Cerebellar nuclear complex (tissue), 1 donor: ENCODE measurements at places on chromosomes 6 and 20.

- no peak for DNase-seq
These were observed 231.6 kb downstream of the TFAP2B start for GRCh38 chr6:51049983-51050877.

DNA sequence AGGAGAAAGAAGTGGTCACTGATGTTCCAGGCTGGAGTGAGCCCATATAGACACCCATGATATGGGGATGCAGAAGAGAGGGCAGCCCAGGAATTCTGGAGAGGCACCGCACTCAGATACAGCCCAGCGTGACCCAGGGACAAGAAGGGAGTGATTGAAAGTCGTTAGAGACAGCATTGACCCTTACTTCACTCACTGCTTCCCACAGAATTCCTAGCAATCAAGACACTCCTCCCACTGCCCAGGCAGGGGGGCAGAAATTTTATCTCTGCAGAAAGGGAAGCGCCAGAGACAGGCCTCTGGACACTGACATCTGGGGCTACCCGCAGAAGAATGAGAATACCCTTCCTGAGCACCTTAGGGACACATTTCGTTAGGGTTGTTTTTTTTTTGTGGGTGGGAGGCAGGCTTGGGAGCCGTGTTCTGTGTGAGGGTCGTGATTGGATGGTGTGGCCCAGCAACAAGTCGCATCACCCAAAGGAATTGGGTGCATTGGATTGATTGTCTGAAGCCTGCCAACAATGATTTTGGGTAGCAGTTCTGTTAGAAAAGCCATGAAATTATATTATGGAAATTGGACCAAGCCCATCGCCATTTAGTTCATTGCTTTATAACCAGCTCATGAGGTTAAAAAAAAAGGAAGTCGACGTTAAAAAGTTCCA, 45.9 kb upstream of the MAP3K4 start:
- no peak for DNase-seq

DNA sequence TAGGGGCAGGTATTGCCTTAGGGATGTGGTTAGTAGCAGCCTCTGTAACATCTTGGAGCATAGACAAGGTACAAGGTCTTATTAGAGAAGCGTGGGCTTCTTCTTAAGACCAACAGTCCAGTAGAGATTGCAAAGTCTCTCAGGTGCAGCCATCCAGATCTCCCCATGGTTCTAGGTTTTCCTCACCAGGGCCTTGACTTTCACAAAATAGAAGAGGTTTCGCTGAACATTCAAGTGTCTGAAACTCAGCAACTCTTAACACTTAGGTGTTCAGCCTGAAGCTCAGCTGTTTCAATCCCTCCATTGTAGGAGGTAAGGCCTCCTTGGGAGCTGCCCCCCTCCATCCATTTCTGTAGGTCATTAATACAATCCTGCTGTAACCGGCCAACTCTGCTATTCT, 44.4 kb downstream of the GOPC start:
- DNase-seq, result no peak

- no peak for DNase-seq
These were observed 55.8 kb upstream of the HIVEP2 start for GRCh38 chr6:143000811-143001210.

GRCh38 chr6:26316291-26316690, 48.7 kb upstream of the BTN3A2 start:
- DNase-seq, result no peak

GRCh38 chr20:44866703-44867335, 18.7 kb upstream of the YWHAB start:
- DNase-seq, result no peak

DNA sequence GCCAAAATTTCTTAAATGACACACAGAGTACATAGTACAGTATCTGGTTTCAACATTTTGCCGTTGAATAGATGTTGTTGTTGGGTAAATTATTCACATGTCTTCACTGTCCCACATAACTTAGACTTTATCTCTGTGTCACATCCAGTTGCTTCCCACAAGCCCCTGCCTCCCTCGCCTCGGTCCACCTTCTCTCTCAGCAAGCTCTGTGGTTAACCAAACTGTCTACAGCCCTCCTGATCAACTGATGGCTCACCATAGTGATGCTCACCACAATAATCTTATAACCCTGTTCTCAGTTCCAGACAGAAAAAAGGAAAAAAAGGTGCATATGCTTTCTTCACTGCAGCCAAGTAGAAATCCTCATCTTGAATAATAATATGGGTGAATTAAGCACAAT, 23.0 kb downstream of the IL17F start:
- no peak for DNase-seq

GRCh38 chr6:145028144-145028818, 707.0 kb downstream of the EPM2A start:
- DNase-seq, result no peak

DNA sequence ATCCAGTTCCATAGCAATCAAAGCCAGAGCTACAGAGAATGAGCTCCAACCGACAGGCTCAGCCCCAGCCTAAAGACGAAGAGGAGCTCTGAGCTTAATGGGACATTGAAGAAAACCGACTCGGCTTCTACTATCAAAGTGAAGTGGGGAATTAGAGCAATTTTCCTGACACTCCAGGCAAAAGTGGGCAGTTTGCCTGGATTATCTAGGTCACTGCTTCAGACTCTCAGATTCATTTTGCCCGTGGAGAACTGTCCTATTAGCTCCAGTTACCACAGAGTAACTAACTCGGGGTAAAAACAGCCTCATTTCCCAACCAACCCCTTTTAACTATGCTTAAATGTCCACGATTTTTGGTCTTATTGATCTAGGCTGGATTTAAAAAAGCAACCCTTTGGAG, 592.1 kb upstream of the NRSN1 start:
- no peak for DNase-seq

GRCh38 chr20:47063407-47063806, 168.8 kb downstream of the EYA2 start:
- DNase-seq, result no peak

DNA sequence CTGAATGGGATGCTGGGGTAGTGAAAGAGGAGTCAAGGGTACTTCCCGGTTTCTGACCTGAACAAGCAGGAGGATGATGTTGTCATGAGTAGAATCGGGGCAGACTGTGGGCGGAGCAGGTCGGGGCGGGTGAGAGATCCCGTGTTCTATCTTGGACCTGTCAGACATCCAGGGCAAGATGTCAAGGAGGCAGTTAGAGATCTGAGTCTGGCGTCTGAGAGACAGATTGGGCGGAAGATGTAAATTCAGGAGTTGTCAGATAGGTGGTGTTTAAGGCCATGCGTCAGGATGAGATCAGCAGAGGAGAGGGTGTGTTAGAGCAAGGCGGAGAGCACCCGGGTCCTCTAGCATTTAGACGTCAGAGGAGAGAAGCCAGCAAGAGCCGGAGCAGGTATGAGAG, 115.5 kb downstream of the DLGAP4 start:
- no peak for DNase-seq

GRCh38 chr20:16606468-16607070, 33.3 kb upstream of the KIF16B start:
- DNase-seq, result no peak

DNA sequence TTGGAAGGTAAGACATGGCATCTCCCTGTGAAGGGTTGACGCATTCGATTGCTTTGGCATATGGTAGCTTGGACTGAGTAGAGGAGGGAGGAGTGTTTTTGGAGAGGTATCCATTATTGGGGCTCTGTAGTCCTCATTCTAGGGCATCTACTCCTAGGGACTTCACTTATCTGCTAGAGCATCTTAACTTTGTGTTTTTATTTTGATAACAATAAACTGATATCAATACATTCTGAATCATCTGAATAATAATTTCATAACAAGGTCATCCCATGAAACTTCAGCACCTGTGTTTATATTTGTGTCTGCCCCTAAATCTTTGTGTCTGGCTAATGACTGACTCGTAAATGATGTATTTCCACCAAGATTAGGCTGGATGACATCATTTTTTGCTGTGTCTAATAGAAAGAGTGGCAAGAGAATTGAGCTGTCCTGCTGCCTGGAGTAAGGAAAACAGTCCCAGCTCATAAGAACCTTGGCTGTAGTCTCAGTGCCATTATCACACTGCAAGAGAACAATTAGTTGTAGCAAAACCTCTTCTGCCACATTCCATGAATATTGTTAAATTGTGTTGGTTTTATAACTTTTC, 288.5 kb downstream of the PRL start:
- no peak for DNase-seq

GRCh38 chr20:54167909-54168872, 5.6 kb downstream of the CYP24A1 start:
- DNase-seq, result no peak

DNA sequence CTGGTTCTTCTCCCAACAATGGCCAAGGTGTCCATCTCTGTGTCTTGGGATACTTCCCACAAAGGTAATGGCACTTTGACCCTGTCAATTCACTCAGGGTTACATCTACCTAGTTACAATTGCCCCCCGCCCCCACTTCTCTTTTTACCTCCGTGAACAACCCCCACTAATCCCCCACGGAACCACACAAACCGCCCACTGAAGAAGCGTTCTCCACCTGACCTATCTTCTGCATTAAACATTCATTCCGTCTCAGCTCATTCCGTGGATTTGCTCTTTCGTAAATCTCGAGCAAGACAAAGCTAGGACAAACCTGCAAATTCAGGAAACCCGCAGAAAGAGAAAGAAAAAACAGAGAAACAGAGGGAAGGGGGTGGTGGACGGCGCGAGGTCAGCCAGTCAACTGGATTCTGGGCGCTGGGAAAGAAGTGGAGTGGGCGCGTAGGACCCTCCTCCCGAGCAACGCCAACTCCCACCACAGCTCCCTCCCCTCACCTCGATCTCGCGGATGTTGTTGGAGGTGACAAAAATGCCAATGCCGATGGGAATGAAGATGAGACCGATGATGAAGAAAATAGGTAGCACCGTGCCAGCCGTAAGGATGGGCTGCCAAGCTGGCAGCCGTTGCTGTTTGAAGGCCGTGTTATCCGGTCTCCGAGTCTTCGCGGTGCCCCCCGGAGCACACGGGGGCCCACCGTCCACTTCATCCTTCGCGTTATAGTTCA, 523 bp downstream of the TMEM30A start:
- no peak for DNase-seq

GRCh38 chr6:105223242-105223641, 43.4 kb upstream of the POPDC3 start:
- DNase-seq, result no peak

DNA sequence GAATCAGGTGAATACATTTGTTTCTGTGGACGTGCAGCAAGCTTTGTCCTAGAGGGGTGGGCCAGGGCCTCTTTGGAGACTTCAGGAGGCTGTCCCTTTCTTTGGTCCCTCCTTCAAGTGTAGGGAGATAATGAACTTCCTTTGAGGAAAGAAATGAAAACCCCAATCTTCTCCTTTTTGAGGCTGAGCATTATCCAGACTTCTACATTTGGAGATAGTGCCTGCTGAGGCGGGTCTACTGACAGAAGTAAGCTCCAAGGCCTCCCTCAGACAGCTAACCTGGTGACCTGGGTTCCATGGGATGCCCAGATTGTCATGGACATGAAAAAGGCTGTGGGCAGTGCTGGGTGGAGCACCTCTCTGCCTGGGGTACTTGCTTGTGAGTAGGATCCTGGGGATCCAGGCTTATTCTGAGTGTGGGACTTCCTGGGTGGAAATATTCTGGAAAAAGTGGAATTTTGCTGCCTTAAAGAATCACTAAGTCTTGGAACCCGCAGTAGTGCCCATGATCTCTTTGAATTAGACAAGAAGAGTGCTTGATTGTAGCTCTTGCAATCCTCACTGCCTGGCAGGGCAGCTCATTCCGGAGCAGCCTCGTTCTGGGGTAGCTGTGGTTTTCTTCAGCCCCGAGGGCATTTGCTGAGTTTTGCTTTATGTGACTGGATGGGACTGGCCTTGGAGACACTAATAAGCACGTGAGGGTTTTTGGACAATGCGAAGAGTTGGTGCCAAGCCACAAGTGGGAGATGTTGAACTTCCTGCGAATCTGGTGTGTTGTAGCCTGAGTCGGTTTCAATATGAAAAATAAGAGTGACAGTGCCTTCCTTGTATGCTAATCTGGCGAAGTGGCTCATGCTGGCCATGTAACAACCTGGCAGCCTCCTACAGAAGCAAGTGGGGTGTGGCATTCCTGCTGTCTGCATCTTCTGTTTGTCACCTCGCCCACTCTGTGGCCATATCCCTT, 28.1 kb downstream of the SNRNP48 start:
- no peak for DNase-seq

- DNase-seq, result no peak
These were observed 11.7 kb downstream of the MMP24 start for GRCh38 chr20:35238170-35238569.

- DNase-seq, result no peak
These were observed 64.1 kb upstream of the CLVS2 start for GRCh38 chr6:122931916-122932315.

- DNase-seq, result no peak
These were observed 4.7 kb upstream of the MICAL1 start for GRCh38 chr6:109460161-109460829.

DNA sequence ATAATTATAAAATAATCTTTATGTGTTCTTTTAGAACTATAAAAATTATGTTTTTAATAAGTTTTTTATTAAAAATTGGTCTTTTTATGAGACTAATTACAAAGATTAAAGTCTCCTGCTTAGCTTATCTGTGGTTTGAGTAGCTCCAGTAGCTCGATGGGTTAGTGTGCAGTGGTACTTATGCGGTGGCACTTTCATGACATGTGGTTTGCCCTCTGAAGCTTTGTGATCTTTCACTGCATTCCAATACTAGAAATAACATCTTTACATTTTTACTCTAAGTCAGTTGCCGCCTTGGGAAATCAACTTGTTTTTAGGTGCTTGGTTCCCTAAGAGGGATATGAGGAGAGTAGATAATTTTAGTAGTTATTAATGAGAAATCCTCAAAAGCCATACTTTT, 699.5 kb upstream of the FLRT3 start:
- no peak for DNase-seq

DNA sequence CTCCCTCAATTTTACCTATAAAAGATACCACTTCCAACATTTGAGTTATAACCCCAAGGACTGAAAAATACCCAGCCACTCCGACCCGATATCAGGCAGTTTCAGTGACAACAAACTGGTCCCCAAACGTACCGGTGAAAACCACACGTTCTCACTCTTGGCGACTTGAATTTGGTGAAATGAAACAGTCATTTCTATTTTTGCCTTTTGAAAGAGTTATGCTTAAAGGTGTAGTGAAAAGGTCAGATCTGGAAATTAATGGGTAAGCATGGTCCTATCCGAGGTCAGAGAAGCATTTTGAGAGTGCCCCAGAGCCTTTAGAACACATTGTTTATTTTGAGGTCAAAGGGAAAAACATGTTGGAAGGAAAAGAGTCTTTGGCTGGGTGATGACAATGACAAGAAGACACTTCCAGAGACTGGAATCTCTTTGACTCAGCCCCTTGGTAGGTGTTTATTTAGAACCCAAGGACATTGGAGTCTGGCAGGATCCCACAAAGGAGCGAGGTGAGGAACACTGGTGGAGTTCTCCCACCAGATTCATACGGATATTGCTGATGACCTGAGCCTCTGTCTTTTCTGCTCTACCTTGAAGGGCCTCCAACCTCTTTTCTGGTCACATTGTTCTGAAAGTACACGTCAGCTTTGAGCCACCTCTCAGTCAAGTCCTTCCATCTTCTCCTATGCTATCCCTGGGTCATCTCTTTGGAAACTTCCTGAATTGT, 235.0 kb downstream of the GMPR start:
- DNase-seq, result no peak

DNA sequence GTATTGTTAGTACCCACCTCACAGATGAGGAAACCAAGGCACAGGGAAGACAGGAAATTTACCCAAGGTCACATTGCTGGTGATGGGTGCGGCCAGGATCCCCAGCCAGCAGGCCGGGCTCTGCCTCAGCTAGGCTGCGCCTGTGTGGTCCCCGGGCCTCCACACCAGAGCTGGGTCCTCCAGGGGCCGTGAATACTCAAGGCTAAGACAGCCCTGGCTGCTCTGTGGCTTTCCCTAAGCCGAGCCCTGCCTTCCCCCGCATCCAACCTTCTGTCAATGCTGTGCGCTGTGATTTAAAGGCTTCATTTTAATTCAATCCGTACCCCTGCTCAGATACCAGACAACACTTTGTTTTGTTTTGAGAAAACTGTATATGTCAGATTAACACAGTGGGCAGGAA, 246.7 kb downstream of the TTLL2 start:
- no peak for DNase-seq
